ENCODE measurements at places on chromosomes 5 and 9. TPM values are rescaled to one million over a fixed set of nuclear protein-coding genes. Genes with fewer than 3 reads are reported as not detected.

Gene OR1Q1
- total RNA-seq = not detected

DNA sequence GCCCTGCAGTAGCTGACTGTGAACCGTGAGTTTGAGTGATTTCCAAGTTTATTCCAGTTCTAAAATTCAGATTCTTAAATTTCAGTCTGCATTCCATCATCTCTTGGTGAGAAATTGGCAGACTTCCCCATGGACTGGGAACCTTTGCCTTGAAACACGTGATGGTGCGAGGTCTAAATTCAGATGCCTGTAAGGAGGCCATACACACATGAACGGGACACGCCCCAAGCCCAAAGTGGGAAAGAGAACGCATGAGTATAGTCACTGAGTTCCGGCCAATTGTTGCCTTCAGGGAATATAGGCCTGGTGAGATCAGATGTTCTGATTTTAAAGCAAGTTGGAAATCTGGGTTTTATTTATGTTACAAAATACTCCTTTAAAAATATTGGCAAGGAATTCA lies 1084.4 kb upstream of the WWC1 start:
- no peak overlapping the region for H3K27ac ChIP-seq
- no peak for DNase-seq
- H3K4me1 ChIP-seq = no peaks in the 10 kb centered on the region
- no peaks in the 10 kb centered on the region for H3K36me3 ChIP-seq
- no peak overlapping the region for H3K4me3 ChIP-seq
- H3K27me3 ChIP-seq = no peaks in the 10 kb centered on the region

- no peak overlapping the region for H3K27ac ChIP-seq
- no peaks in the 10 kb centered on the region for H3K36me3 ChIP-seq
- DNase-seq = no peak
- H3K4me1 ChIP-seq = no peaks in the 10 kb centered on the region
- no peaks in the 10 kb centered on the region for H3K27me3 ChIP-seq
Observed at GRCh38 chr5:32754284-32754683, 43.2 kb downstream of the NPR3 start.

GRCh38 chr5:171441246-171441791 lies 21.9 kb downstream of the FGF18 start:
- no peak for DNase-seq
- H3K4me3 ChIP-seq = no peak overlapping the region
- no peaks in the 10 kb centered on the region for H3K27me3 ChIP-seq
- H3K36me3 ChIP-seq = no peaks in the 10 kb centered on the region

DNA sequence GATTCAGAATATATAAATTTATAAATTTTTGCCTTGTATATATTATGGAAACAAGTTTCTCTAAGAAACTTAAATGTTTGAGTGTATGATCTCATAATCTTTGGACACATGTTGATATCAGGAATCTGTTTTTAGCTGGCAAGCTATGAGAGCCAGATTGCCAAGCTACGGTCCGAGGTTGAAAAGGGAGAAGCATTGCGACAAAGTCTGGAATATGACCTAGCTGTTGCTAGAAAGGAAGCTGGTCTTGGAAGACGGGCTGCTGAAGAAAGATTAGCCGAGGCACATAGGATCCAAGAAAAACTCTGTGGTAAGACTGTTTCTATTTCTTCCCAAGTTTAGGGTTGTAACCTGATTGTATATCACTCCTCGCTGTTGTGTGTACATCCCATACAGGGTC lies 25.9 kb downstream of the CCDC171 start:
- no peaks in the 10 kb centered on the region for H3K36me3 ChIP-seq
- H3K4me1 ChIP-seq = no peaks in the 10 kb centered on the region
- DNase-seq = no peak
